ENCODE measurements at places on chromosomes 16 and 17. TPM values are rescaled to one million over a fixed set of nuclear protein-coding genes. Genes with fewer than 3 reads are reported as not detected.

- peak; percentile 99 for DNase-seq
Measured at GRCh38 chr16:53091466-53092211, 36.8 kb downstream of the CHD9 start.

DNA sequence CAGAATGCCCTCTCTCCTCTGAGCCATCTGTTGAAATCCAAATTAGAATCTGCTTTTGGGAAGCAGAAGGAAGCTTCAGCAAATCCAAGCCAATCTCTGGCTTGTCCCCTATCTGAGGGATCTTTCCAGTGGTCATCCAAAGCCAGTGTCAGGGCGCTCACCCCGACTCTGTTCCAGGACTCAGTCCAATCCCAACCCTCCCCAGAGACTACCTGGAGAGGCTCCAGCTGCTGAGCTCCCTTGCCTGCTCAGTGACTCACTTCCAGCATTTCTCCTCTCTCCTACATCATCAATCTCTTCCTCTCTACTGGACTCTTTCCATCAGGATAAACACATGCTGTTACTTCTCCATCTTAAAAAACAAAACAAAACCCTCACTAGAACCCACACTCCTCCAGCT, 2.4 kb downstream of the MATCAP1 start:
- no peak for DNase-seq

The SPEM3 gene
- not detected for total RNA-seq

- DNase-seq = no peak
Measured at GRCh38 chr17:76104140-76104895, 731 bp upstream of the EXOC7 start.

DNA sequence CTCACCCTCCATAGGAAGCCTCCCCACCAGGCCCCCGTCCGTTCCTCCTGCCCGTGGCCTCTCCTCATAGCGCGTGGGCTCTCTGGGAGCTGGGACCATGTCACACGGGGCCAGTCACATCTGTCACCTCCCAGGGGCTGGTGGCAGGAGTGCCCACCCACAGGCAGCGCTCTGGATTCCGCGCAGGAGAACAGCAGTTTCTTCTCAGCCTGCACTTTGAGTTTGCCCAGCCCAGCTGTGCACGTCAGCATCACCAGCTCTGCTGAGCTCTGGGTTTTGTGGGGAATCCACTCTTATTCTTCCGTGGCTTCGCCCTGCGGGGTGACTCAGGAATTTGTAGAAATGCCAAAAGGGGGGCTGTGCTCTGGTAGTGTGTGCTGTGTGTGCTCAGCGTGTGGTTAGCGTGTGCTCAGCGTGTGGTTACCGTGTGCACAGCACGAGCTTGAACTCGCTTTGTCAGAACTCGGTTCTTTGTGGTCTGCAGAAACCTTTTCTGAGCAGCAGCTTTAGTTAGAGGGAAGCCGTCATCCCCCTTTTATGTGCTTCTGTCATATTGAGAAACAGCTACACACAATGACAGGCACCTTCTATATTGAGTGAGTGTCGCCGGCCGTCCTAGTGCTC, 3.2 kb downstream of the ACSF3 start:
- DNase-seq = no peak

DNA sequence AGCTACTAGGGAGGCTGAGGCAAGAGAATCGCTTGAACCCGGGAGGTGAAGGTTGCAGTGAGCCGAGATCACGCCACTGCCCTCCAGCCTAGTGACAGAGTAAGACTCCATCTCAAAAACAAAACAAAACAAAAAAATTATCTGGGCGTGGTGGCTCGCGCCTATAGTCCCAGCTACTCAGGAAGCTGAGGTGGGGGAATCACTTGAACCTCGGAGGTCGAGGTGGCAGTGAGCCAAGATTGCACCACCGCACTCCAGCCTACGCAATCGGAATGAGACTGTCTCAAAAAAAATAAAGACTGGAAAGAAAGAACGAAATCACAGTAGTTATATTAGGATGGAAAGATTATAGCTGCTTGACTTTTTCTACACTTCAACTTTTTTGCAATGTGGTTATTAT, 18.9 kb downstream of the COG1 start:
- no peak for DNase-seq

The GPR142 gene
- total RNA-seq = not detected

GRCh38 chr16:1485847-1486496, 2.8 kb downstream of the PTX4 start:
- no peak for DNase-seq

DNA sequence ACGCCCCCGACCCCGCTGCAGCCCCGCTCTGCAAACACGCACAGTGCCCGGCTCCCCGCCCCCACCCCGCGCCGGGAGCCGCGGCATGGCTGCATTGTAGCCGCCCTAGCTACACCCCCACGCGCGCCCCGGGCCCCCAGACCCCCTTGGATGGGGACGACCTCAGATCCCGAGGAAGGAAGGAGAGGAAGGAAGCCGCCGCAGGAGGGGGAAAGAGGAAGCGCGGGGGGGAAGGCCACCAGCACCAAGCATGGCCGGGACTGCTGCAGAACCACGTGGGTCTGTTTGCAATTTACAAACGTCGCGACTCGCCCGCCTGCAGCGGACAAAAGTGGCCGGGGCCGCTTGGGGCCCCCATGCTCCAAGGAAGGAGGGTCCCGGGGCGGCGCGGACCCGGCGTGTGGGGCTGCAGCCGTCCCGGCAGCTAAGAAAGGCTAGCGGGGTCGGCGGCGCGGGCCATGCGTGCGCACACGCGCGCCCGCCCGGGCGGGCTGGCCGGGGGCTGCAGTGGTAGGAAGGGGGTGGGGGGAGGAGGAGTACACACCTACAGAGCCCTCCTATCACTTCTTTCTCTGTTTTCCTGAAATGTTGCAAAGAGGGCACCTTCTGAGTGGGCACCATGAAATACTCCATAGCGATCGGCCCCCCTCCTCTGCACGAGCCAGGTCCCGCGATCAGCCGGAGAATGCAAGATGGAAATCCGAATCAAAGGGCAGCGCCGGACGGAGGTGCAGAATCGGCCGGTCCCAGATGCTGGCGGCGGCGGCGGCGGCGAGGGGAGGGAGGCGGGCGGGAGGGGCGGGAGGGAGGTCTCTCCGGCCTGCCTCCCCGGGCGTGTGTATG, 488 bp downstream of the TFAP4 start:
- no peak for DNase-seq

GRCh38 chr16:55592306-55592705, 25.8 kb downstream of the CAPNS2 start:
- DNase-seq = no peak

The ACE gene
- 5.6 TPM for total RNA-seq

DNA sequence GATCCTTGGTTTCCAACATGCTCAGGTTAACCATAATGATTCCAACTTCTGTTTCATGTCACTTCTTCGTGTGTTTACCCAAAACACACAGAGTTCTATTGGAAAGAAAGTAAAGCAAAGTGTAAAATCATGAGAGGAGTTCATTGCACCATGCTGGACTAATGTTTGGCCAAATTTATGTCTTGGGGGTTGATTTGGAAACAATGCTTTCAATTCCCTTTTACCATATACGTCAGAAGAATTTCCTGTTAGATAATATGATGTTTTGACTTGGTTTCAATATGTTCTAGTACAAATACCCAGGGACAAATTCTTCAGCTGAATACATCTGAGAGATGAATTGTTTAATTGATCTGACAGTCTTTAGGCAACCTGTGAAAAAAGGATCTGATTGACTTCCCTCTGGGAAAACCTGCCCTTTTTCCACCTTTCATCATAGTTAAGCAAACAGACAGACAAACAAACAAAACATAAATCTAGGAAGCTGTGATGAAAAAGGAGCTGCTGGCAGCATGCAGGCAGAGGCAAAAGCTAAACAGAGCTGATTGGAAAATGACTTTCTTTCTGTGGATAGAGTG, 26.0 kb upstream of the MPHOSPH6 start:
- DNase-seq = no peak

The WNK4 gene
- total RNA-seq = 0.59 TPM

DNA sequence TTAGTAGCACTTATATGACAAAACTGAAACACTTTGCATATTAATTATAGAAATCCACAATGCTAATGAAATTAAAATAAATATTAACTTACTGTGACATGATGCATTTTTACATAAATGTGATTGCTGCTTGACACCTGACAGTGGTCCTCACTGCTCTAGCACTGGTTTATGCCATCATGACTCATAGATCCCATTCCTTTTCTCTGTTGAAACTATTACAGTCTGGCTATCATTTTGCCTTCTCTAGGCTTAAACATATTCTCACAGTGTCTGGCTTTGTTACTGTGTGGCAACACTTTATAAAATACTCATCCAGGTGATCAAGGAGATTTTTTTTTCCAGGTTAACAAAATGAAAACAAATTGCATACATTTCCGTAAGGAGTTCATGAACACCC, 108.0 kb downstream of the MRTFB start:
- no peak for DNase-seq

- DNase-seq = no peak
Measured at GRCh38 chr16:77450790-77451487, 16.1 kb upstream of the ADAMTS18 start.

GRCh38 chr16:10242916-10243315, 60.7 kb upstream of the GRIN2A start:
- no peak for DNase-seq

The CCDC78 gene
- 0.20 TPM for total RNA-seq

DNA sequence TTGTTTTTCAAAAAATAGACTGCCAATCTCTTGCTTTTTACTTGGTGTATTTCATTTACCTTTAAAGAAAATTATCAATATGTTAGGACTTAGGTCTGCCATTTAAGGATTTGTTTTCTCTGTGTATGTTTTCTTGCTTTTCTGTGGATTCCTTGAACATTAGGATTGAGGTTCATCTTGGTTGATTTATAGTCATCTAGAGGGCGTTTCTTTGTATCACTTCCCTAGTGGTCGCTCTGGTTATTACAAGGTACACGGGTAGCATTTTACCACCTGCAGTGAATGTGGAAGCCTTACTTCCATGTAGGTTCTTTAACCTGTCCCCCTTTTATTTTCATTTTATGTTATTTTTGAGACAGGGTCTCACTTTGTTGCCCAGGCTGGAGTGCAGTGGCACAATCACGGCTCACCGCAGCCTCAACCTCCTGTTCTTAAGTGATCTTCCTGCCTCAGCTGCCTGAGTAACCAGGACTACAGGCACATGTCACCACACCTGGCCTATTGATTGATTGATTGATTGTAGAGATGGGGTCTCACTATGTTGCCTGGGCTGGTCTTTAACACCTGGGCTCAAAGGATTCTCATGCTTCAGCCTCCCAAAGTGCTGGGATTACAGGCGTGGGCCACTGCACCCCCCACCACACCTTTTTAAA, 35.2 kb upstream of the CBX4 start:
- no peak for DNase-seq

The HOXB6 gene
- total RNA-seq = 2.9 TPM

- no peak for DNase-seq
Measured at GRCh38 chr17:59353936-59354755, 22.7 kb downstream of the YPEL2 start.

The ITGAD gene
- 0.10 TPM for total RNA-seq

The DNAH9 gene
- total RNA-seq = 2.7 TPM

The KRT32 gene
- 28.0 TPM for total RNA-seq

The GNAO1 gene
- total RNA-seq = 1.8 TPM

- no peak for DNase-seq
Measured at GRCh38 chr17:52710363-52710901, 551.9 kb upstream of the CA10 start.

DNA sequence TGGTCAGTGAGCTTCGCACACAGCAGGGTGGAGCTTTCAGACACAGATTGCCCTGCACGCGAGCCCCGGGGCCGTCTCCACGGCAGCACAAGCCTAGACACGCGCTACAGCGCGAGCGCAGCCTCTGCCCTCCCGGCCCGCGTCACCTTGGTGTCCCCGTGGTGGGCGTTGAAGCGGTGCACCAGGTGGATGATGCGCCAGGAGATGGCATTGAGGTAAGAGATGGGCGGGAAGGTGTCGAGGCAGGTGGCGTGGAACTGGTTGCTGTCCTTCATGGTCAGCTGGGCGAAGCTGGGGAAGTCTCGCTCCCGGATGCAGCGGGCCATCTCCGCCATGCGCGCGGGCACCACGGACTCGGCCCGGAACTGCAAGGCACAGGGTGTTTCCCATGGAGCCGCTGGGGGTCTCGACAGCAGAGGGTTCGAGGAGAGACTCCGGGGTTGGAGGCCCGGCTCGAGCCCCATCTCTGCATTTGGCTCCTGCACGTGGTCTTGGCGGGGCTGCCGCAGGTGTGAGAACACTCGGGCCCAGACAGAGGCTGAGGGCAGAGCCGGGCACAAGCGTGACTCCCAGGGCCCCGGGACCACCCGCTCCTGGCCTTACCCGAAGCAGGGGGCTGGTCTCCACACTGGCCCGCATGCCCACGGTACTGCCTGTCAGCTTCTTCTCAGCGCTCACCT, 4.3 kb upstream of the CYBA start:
- no peak for DNase-seq

DNA sequence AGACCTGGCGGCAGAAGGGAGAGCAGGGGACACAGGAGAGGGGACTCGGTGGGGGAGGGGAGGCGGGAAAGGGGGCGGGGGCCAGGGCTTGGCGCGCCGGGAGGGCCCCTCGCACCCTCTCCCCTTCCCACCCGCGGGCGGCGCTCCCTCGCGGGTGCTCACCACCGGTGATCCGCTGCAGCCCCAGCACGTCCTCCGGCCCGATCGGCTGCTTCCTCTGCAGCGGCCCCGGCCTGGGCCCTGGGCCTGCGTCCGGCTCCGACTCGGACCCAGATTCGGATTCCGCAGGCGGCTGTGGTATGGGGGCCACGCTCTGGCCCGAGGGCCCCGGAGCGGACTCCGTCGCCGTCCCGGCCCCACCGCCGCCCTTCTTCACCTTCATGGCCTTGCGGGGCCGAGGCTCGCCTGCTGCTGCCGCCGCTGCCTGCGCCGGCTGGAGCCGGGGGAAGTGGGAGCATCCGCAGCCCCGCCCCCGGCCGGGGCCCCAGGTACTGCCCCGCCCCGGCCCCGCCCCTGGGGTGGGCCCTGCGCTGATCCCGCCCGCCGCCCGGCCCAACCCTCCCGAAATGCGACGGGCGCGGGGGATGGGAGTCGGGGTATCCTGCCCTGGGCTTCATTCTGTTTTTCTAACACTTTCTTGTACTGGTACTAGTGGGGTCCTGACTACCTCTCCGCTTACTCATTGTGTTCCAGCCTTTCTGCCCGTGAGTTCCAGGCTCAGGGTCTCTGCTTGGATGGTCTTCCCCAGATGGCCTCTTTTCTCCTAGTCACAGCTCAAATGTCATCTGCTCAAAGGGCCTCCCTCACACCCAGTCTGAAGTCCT, at the start of gene UNC119:
TSS of gene UNC119 (minus strand) at position 449 of the 824 bp plus-strand sequence. CDS start at position 382, 67 bp downstream.
- DNase-seq = peak; percentile 38

The IRF8 gene
- total RNA-seq = 22.6 TPM

DNA sequence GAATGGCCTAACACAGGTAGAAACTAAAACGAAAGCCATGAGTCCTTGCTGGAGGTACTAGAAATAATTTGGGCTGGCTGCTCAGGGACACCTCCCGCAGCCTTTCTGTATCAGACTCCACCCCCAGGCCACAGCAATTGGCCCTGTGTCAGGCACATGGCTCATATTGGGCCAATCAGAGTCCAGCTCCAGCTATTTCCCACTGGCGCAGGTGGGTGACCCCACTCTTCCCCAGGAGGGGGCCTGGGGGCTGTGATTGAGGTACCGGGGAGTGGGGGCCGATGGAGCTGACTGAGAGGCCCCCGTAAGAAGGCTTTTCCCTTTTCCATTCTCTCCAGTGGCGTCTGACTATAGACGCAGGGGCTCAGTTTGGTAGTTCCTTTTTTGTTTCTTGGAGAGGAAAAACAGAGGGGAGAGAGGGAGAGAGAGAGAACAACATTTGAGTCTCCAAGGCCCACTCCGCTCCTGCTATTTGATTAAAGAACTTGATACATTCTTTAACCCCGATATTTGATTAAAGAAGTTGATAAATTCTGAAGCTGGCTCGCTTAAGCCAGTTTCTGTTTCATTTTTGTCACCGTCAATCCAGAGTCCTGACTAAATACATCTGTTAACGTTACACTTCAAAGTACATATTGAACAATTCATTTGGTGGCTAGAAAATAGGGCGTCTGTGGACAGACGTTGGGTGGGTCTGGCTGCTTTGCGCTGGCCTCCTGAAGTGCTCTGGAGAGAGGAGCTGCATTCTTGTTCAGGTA, 26.3 kb downstream of the FOXL1 start:
- no peak for DNase-seq

All from skin of body (tissue), 3 donors.